Thyroid gland (tissue), 4 donors: ENCODE measurements at places on chromosomes 5 and 9.

- DNase-seq, result no peak
Observed at GRCh38 chr5:156561651-156562050, 234.7 kb downstream of the SGCD start.

GRCh38 chr9:34651876-34652601, at the start of gene IL11RA:
Gene IL11RA (plus strand): TSS chr9:34652185. CDS start chr9:34655218, 3,033 bp downstream.
- peak; percentile 90 for DNase-seq

GRCh38 chr5:133404724-133405123, 207.6 kb downstream of the FSTL4 start:
- no peak for DNase-seq

DNA sequence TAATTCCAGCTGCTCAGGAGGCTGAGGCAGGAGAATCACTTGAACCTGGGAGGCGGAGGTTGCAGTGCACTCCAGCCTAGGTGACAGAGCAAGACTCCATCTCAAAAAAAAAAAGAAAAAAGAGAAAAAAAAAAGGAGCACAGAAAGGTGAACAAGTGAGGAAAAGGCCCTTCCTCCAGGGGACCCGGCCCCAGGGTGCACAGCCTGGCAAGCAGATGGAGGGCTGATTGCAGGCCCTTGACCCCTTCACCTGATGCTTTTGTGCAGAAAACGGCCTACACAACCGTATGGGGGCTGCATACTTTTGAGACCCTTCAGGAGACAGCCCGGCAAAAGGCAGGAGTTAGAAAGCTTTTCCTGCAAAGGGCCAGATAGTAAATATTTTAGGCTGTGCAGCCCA, 33.9 kb downstream of the HRH2 start:
- DNase-seq, result no peak

GRCh38 chr9:131666029-131666428, 73.8 kb downstream of the RAPGEF1 start:
- DNase-seq, result no peak

- no peak for DNase-seq
Observed at GRCh38 chr9:81113453-81114124, 575.8 kb downstream of the TLE1 start.

DNA sequence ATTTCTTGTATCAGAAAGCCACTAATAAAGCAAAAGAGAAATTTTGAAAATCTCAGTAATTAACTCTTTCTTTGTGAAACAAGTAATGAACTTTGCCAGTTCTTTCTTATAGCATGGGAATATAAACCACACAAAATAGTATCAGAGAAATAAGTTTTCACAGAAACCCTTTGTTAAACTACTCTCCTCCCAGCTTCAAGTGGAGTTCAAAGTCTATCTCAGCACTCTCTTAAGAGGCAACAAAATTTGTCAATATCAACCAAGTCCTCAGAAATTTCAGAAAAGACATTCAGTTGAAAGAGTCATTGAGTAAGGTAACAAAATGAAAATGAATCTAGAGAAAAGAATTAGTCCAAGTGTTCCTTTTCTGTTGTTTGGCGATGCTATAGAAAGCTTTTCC, 89.3 kb downstream of the NTRK2 start:
- no peak for DNase-seq

GRCh38 chr5:114419067-114419388, 57.2 kb downstream of the KCNN2 start:
- DNase-seq, result no peak
